NCI-H510A (cell line): ENCODE measurements at places on chromosomes 2 and 18.
A peak's percentile ranks its signal among the peaks of the same experiment; 100 is the strongest.

DNA sequence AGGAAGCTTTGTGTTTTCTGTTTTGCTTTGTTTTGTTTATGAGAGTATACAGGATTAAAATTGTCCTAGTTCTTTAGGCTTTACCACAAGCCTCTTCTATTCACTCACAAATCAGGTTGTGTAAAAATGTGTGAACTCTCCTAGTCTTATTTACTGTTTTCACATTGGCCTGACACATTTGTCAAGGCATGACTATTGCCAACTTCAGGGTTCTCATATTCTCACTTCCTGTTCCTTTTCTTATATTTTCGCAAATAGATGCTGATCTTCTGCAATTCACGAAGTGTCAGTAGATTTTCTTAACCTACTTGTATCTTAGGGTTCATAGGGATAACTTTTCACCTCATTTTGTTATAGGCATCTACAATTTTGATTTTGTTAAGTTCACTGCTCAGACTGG, 67.1 kb downstream of the CCDC102B start:
- DNase-seq: no peak

DNA sequence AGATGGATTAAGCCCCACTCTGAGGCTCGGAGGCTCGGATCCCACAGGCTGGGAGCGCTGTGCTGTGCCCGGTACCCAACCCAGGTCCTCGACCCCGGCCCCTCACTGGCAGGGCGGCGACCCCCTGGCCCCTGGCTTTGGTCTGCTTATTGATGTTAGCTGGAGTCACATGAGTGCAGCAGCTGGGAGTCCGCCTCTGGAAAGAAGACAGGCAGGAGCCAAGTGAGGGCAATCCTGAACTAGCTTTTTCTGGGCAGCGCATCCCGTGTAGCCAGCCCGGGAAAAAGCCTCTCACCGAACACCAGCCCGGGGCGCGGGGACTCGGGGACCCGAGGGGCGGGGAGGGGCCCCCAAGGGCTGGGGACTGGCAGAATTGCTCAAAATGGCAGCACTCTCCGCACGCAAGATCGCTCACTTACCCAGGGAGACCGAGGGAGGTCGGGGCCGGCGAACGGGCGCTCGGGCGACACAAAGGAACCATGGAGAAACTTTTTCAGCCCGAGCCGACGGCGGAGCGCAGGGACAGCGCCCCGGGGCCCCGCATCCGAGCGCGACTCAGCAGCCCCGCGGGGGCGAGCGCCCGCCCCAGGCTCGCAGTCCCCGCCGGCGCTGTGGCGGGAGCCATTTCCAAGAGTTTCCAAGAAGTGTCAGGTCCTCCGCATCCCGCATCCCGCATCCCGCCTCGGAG, 567 bp downstream of the TMEM200C start:
- DNase-seq: peak; percentile 26

DNA sequence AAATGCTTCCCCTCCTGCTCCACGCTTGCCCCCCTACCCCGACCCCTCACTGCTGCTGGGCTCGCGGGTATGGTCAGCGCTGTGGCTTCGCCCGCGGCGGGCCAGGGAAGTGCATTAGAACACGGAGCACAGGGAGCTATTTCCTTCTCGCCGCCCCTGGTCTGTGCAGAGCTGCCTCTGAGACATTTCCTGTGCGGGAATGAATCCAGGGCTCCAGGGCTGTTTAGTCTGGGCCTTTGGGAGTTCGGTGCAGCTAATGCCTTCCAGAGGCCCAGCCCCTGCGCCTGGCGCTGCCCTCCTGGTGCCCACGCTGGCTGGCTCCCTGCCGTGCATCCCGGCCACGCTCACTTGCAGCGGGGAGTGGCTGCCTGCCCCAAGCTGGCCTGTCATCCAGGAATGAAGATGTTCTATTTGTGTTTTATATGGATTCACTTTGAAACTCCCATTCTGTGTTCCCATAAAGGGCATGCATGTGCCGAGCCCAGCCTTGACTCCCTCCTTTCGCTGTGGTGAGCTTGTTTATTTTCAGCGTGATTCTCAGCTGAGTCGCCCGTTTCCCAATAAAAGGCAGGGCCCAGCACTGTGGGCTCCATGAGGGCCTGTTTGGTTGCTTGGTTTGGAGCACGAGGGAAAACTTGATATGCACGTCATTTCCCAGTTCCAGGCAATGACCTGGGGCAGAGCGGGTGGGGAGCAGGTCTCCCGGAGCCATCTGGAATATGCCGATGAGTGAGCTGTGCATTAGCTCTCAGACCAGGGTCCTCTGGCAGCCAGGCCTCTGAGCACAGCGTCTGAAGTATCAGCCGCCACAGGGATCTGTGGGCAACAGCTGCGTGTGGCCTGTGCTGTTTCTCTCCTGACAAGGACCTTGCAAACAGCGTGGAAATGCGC, 42.7 kb downstream of the SH3RF3 start:
- DNase-seq: peak; percentile 42

DNA sequence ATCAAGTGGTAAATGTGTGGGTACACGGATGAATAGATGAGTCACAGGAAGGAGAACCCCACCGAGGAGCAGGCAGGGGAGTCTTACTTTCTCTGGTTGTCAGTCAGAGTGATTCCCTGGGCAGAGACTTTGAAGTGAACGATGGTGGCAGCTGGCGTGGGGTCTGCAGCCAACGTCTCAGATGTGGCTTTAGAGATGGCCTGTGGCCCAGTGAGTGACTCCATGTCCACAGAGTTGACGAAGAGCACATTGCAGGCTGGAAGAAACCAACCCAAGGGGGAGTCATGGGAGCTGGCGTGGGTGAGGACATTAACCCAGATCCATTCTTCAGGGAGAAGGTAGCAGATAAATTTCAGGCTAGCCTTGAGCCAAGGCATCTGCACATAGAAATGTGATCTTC, 193.1 kb downstream of the TNS1 start:
- no peak for DNase-seq

GRCh38 chr2:200431996-200432705, 77.7 kb downstream of the KCTD18 start:
- DNase-seq: no peak

DNA sequence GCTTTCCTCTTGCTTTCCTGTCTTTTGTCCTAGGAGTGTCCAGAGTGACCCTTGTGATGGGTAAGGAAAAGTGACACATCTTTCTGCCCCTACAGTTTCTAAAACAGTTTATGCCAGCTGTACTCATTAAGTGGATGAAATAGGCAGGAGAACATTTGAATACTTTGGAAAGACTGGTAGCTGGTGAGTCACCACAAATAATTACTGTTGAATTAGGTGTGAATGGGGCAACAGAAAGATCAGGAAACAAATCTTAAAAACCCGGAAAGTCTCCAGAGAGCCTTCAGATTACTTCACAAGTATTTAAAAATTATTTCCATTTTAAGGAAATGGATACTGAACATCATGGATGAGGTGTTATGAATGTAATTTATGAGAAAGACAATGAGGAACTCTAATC, 278.5 kb downstream of the CLIP4 start:
- DNase-seq: no peak

GRCh38 chr2:220336771-220337170, 709.3 kb downstream of the SLC4A3 start:
- DNase-seq: no peak

- no peak for DNase-seq
These were observed 212.5 kb downstream of the ZFP36L2 start for GRCh38 chr2:43013821-43014345.

GRCh38 chr2:134445116-134445515, 191.2 kb downstream of the MGAT5 start:
- DNase-seq: no peak

DNA sequence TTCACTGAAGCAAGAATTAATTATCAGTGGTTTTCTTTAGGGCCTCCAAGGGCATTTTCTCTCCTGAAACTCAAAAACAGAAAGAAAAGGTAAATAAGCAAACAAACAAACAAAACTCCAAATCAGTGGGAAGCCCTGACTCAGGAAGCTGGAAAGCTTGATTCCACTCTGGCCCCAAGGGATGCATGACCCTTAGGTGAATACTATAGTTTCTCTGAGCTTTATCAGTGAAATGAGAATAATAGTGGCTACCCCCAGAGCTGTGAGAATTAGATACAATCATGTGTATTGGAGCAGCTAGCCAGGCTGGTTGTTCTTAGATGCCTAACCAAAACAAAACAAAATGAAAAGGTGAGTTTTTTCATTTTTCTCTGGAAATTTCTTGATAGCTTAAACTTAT, 585.1 kb downstream of the CNTNAP5 start:
- no peak for DNase-seq

GRCh38 chr2:168089200-168089599, 158.2 kb downstream of the STK39 start:
- no peak for DNase-seq

- DNase-seq: no peak
These were observed 119.0 kb upstream of the REV1 start for GRCh38 chr2:99608861-99609260.

DNA sequence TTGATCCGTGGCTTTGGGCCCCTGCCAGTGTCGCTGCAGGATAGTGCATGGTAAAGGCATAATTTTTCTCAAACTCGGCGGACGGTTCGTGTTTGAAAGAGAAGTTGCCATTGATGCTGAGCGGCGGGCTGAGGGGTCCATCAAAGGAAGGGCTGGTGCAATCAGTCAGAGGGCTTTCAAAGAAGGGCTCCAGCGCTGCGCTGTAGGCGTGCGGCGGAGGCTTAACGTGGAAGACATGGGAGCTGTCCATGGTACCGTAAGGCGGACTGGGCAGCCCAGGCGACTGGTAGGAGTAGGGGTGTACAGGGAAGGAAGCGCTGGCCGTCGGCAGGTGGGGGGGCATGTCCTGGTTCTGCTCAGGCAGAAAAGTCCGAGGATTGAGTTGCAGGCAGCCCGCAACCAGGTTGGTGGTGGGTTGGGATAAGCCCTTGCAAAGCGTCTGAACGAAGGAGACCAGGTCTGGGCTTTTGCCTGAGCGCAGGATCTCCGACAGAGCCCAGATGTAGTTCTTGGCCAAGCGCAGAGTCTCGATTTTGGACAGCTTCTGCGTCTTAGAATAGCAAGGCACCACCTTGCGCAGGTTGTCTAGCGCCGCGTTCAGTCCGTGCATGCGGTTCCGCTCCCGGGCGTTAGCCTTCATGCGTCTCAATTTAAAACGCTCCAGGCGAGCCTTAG, 2.3 kb downstream of the NEUROD1 start:
- DNase-seq: no peak

DNA sequence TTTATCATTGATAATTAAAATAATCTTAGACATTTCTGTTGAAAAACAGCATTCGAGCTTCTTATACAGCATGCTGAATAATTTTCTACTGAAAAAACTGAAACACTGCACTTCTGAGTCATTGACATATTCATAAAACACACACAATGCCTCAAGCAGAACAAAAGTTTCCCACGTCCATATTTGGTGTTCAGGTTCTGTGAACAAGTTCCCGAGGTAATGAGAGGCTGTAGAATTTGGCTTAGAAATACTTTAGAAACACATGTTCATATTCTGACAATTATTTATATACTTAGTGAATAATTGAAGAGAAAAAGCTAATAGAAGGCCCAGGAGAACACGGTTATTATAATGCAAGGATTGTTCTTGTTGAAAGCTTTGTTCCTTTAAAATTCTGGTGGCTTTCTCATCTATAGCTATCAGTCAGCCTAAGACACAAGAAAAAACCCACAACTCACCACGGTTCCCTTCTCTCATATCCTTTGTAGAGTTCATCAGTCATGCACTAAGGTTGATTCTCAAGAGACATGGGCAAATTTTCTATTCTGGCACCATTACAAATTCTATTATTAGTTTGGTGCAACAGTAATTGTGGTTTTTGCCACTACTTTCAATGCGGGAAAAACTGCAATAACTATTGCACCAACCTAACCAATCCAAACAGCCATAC, 194.4 kb downstream of the TMX3 start:
- DNase-seq: no peak

DNA sequence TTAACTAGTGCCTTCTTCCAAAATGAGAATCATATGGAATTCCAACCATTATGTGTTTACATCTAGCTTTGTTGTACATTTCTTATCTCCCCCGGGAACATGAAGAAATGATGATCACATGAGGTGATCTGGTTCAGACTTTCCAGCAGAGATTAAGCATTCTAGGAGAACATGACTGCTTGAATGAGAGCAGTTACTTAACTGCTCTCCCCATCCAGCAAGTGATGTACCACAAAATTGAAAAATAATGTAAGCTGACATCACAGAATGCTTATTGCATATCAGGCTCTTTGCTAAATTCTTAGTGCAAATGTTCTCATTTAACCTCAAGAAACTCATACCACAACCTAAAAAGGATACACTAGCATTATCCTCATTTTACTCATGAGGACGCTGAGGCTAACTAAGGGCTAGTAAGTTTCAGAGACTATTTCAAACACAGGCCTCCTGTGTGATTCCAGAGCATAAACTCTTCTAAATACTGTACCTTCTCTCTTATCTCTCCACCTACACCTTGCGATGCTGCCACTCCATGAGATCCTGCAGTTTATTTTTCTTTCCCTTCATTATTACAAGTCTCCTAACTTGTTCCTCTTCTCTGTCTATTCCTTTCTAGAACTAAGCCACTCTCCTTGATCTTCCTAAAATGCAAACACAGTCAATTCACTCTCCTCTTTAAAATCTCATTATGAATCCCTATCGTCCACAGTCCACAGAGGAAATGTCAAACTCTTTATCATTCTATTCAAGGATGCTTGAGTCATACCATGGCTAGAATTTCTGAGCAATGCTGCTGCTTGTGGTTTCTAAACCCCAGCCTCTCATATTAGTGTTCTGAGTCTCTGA, 1224.8 kb upstream of the ZEB2 start:
- no peak for DNase-seq

DNA sequence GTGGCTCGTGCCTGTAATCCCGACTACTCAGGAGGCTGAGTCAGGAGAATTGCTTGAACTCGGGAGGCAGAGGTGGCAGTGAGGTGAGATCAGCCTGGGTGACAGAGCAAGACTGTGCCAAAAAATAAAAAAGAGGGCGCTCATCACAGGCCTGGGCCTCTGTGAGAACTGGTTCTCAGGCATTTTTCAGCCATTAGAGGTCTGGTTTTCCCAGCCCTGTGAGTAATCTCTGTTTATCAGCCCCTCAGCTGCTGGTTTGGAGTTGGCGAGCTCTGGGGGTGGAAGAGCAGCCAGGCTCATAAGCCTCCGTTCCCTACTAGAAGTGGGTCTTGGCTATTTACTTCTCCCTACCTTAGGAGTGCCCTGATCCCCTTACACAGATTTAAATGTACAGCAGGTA, 53.1 kb downstream of the CHRNA1 start:
- DNase-seq: no peak

- no peak for DNase-seq
These were observed 104.0 kb downstream of the HIBCH start for GRCh38 chr2:190215620-190216019.
